SJSA1 (cell line): ENCODE measurements at places on chromosomes 7 and 10. TPM values are rescaled to one million over a fixed set of nuclear protein-coding genes. Genes with fewer than 3 reads are reported as not detected.
A peak's percentile ranks its signal among the peaks of the same experiment; 100 is the strongest.

HOXA3 gene
- 0.13 and 1.8 TPM in 2 replicates for total RNA-seq

HECTD2 gene
- 12.7 and 19.7 TPM in 2 replicates for total RNA-seq

SFRP4 gene
- total RNA-seq, result 0.13 TPM in 1 of 2 replicates, not detected in the other

LRRC18 gene
- total RNA-seq, result not detected in 2 replicates

ABCB1 gene
- 3.0 and 4.9 TPM in 2 replicates for total RNA-seq

NPC1L1 gene
- not detected in 2 replicates for total RNA-seq

DNA sequence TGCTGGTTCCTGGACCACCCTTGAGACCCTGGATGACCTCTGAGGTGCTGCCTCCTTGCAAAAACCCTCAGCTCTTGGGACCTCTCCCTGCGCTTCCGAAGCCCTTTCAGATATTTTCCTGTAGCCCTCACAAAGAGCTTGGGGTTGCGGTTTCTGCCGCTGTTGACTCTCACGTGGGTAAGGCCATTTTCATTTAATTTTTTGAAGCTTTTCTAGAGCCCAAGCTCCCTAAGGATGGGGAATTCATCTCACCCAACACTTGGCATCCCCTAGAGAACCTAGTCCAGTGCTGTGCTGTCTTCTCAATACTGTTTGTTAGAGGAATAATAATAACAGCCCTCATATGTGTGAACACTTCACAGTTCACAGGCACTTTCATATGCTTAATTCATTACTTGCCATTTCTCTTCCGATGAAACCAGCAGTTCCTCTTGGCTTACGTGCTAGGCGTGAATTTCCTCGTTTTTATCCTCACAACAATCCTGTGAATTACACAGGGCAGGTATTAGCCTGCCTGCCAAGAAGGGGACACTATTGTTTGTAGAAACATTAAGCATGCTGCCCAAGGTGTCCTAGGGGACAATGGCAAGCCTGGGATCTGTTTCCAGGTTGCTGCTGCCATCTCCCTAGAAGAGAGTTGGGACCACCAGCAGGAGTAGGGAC is 71.6 kb upstream of the CTBP2 start:
- H3K27me3 ChIP-seq, result no peaks in the 10 kb centered on the region
- no peak for DNase-seq
- peak overlapping the region; percentile 82 for H3K27ac ChIP-seq
- no peaks in the 10 kb centered on the region for H3K36me3 ChIP-seq
- no peak overlapping the region for H3K4me3 ChIP-seq
- peaks cover 33% of the 10 kb centered on the region for H3K4me1 ChIP-seq

DNA sequence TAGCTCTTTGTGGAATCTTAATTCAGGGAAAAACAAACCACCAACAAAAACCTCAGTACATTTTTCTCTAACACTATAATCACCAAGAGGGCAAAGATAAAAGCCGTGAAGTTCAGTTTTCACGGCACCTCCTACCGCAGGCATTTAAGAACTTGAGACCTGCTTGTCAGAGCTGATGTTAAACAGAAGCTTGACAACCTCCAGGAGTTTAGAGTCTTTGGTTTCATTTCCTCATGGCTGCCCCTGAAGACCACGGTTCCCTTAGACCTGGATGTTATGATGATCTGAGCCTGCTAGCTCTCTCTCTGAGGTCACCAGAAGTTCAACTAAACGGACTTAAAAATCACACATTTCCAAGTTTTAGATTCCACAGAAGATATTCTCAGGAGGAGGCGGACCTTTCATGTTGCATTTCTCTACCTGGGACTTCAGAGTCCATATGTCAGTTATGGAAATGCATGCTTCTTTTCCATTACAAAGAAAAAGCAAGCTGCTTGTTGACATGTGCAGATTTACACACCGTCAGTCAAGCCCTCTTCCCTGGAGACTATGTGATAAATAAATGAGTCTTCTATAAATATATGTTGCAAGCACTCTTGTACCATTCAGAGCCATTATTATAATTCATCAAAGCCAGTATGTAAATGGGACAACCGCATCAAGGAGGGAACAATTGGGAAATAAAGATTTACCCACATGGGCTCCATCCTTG is 258.0 kb downstream of the GFRA1 start:
- DNase-seq, result no peak
- H3K4me3 ChIP-seq, result no peak overlapping the region
- H3K27me3 ChIP-seq, result no peaks in the 10 kb centered on the region
- H3K27ac ChIP-seq, result no peak overlapping the region
- peaks cover 13% of the 10 kb centered on the region for H3K4me1 ChIP-seq

DNA sequence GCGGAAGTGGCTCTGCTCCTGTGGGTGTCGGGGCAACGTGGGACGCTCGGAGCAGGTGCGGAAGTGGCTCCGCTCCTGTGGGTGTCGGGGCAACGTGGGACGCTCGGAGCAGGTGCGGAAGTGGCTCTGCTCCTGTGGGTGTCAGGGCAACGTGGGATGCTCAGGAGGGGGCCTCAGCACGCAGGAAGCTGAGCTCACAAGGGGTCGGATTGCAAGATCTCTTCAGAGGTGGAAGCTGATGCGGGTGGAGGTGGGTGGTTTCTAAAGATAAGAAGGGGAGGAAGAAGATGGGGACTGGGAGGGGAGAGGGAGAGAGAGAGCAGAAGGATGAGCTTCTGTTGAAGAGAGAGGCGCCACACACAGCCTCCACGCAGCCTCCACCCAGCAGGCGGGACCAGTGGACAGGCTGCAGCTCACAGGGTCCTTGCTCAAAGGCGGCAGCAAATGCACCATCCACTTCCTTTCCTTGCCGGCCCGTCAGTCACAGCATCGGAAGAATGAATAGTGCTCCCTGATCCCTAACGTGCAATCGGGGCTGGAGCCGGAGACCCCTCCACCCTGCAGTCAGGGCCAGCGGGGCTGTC is 78.7 kb downstream of the PTPRN2 start:
- H3K4me1 ChIP-seq, result no peaks in the 10 kb centered on the region
- H3K27me3 ChIP-seq, result no peaks in the 10 kb centered on the region
- H3K27ac ChIP-seq, result no peak overlapping the region
- no peak overlapping the region for H3K4me3 ChIP-seq
- no peak for DNase-seq

DNA sequence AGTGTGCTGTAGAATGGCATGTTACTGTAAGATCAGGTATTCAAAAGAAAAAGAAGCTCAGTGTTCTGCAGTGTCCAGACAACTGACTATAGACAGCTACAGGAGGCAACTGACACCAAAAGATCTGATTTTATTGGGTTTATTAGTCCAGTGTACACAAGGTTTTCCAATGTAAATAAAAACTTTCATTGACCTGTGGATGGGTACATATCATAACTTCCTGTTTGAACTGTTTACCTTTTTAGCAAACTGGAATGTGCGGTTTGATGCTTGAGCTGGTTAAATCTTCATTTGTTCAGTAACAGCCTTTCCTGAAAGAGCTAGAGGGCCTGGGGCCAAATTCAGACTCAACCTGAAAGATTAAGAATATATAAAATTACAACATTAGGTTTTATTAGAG is 172.6 kb upstream of the SP8 start:
- H3K4me1 ChIP-seq, result no peaks in the 10 kb centered on the region
- H3K27me3 ChIP-seq, result no peaks in the 10 kb centered on the region
- no peak for DNase-seq
- no peak overlapping the region for H3K27ac ChIP-seq

- no peak overlapping the region for H3K4me3 ChIP-seq
- no peaks in the 10 kb centered on the region for H3K36me3 ChIP-seq
- H3K27ac ChIP-seq, result no peak overlapping the region
- no peak for DNase-seq
- no peaks in the 10 kb centered on the region for H3K27me3 ChIP-seq
These were observed 106.2 kb upstream of the KCTD7 start for GRCh38 chr7:66522518-66522917.

DNA sequence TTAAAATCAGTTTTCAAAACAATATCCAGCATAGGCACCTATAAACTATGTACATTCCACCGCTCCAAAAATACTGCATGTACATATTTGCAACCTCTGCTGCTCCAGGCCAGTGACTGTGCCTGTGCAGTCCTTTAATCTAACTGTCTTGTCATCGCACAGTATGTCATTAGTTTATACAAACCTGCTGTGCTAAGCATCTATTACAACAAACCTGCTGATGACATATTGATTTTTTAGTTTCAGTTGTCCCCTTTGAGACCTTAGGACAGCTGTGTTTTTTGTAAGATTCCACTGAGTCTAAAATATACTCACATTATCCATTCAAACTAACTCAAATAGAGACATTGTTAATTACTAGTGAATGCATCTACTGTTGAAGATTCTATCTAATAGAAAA is 33.1 kb downstream of the SEMA3C start:
- no peaks in the 10 kb centered on the region for H3K36me3 ChIP-seq
- DNase-seq, result no peak

- no peak for DNase-seq
- no peak overlapping the region for H3K27ac ChIP-seq
- peaks cover 8% of the 10 kb centered on the region; the same call in 1 of the 2 replicates for H3K4me1 ChIP-seq
- no peaks in the 10 kb centered on the region for H3K36me3 ChIP-seq
- H3K4me3 ChIP-seq, result no peak overlapping the region
These were observed 380.3 kb upstream of the ADARB2 start for GRCh38 chr10:2117641-2118040.

- peaks cover 12% of the 10 kb centered on the region for H3K27me3 ChIP-seq
- H3K4me3 ChIP-seq, result no peak overlapping the region
- DNase-seq, result no peak
These were observed 43.1 kb downstream of the MAGI2 start for GRCh38 chr7:79410345-79410744.

DNA sequence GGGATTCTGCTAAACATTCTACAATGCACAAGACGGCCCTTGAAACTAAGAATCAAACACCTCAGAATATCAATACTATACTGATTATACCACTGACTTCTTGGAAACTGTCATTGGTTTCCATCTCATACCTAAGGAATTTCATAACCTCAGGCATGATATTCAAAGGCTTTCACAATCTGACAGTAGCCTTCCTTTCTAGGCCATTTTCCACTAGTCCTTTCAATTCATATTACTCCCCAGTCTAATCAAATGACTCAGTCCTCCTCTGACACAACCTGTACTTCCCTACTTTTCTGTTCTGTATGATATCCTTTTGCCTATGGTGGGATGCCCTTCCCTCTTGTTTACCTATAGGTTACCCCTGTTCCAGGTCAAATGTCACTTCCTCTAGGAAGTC is 48.3 kb downstream of the CSTF2T start:
- H3K4me3 ChIP-seq, result no peak overlapping the region
- DNase-seq, result no peak
- H3K4me1 ChIP-seq, result no peaks in the 10 kb centered on the region

- H3K4me1 ChIP-seq, result no peaks in the 10 kb centered on the region
- no peaks in the 10 kb centered on the region for H3K36me3 ChIP-seq
- DNase-seq, result no peak
- H3K27ac ChIP-seq, result no peak overlapping the region
- no peaks in the 10 kb centered on the region for H3K27me3 ChIP-seq
These were observed 23.1 kb downstream of the DDC start for GRCh38 chr7:50542132-50542531.

GRCh38 chr10:70652761-70653657 is 19.3 kb upstream of the ADAMTS14 start:
- H3K4me1 ChIP-seq, result peaks cover 23% of the 10 kb centered on the region
- H3K4me3 ChIP-seq, result no peak overlapping the region
- H3K27me3 ChIP-seq, result no peaks in the 10 kb centered on the region
- no peaks in the 10 kb centered on the region for H3K36me3 ChIP-seq

GRCh38 chr7:22895140-22895827 is 72.6 kb upstream of the TOMM7 start:
- H3K4me1 ChIP-seq, result no peaks in the 10 kb centered on the region
- H3K36me3 ChIP-seq, result no peaks in the 10 kb centered on the region
- no peak overlapping the region for H3K27ac ChIP-seq
- DNase-seq, result no peak
- no peak overlapping the region for H3K4me3 ChIP-seq

- no peaks in the 10 kb centered on the region for H3K36me3 ChIP-seq
- H3K27me3 ChIP-seq, result peaks cover 95% of the 10 kb centered on the region
- H3K27ac ChIP-seq, result no peak overlapping the region
- H3K4me3 ChIP-seq, result no peak overlapping the region
- H3K4me1 ChIP-seq, result peaks cover 11% of the 10 kb centered on the region
These were observed 2.8 kb downstream of the SHH start for GRCh38 chr7:155809332-155809946.

- DNase-seq, result peak; percentile 50
- no peaks in the 10 kb centered on the region for H3K36me3 ChIP-seq
- H3K4me3 ChIP-seq, result no peak overlapping the region
- peaks cover 47% of the 10 kb centered on the region for H3K4me1 ChIP-seq
- H3K27me3 ChIP-seq, result no peaks in the 10 kb centered on the region
These were observed 19.1 kb upstream of the KLF6 start for GRCh38 chr10:3803927-3804741.

GRCh38 chr7:112160771-112161150 is 45.4 kb downstream of the DOCK4 start:
- DNase-seq, result no peak
- H3K27me3 ChIP-seq, result no peaks in the 10 kb centered on the region
- no peaks in the 10 kb centered on the region for H3K36me3 ChIP-seq
- H3K4me1 ChIP-seq, result no peaks in the 10 kb centered on the region
- H3K4me3 ChIP-seq, result no peak overlapping the region
- H3K27ac ChIP-seq, result no peak overlapping the region

GRCh38 chr7:82183634-82184033 is 259.9 kb downstream of the CACNA2D1 start:
- no peaks in the 10 kb centered on the region for H3K36me3 ChIP-seq
- no peak for DNase-seq
- no peaks in the 10 kb centered on the region for H3K4me1 ChIP-seq
- no peak overlapping the region for H3K4me3 ChIP-seq
- H3K27me3 ChIP-seq, result no peaks in the 10 kb centered on the region
- no peak overlapping the region for H3K27ac ChIP-seq

GRCh38 chr7:131170440-131171271 is 157.0 kb upstream of the MKLN1 start:
- H3K27ac ChIP-seq, result no peak overlapping the region
- H3K4me3 ChIP-seq, result no peak overlapping the region
- H3K4me1 ChIP-seq, result peaks cover 23% of the 10 kb centered on the region
- no peaks in the 10 kb centered on the region for H3K36me3 ChIP-seq
- no peaks in the 10 kb centered on the region for H3K27me3 ChIP-seq
- DNase-seq, result no peak
